Activated naive CD8-positive, alpha-beta T cell treated with anti-CD3 and anti-CD28 coated beads for 36 hours (primary cell): ENCODE measurements at places on chromosomes 6 and 20. TPM values are rescaled to one million over a fixed set of nuclear protein-coding genes. Genes with fewer than 3 reads are reported as not detected.

DNA sequence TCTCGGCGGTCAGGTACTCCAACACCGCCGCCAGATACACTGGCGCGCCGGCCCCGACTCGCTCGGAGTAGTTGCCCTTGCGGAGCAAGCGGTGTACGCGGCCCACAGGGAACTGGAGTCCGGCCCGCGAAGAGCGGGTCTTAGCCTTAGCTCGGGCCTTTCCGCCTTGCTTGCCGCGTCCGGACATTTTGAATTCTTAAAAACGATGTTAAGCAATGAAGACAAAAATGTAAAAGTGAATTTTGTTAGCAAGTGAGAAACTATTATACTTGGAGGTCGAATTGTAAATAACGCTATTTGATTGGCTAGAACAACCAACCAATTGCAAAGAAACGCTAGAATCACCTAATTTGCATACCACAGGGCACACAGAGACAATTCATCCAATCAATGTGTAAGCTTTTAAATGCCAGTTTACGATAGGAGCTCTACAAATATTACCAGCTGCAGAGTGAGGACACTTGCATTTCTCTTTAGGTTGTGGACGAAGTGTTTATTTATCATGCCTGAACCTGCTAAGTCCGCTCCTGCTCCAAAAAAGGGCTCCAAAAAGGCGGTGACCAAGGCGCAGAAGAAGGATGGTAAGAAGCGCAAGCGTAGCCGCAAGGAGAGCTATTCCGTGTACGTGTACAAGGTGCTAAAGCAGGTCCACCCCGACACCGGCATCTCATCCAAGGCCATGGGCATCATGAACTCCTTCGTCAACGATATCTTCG, 112.0 kb downstream of the HFE start:
- DNase-seq, result peak; percentile 79

- no peak for DNase-seq
Measured at GRCh38 chr6:158374020-158374419, 61.8 kb downstream of the TULP4 start.

- DNase-seq, result no peak
Measured at GRCh38 chr6:101322921-101323320, 70.6 kb upstream of the GRIK2 start.

DNA sequence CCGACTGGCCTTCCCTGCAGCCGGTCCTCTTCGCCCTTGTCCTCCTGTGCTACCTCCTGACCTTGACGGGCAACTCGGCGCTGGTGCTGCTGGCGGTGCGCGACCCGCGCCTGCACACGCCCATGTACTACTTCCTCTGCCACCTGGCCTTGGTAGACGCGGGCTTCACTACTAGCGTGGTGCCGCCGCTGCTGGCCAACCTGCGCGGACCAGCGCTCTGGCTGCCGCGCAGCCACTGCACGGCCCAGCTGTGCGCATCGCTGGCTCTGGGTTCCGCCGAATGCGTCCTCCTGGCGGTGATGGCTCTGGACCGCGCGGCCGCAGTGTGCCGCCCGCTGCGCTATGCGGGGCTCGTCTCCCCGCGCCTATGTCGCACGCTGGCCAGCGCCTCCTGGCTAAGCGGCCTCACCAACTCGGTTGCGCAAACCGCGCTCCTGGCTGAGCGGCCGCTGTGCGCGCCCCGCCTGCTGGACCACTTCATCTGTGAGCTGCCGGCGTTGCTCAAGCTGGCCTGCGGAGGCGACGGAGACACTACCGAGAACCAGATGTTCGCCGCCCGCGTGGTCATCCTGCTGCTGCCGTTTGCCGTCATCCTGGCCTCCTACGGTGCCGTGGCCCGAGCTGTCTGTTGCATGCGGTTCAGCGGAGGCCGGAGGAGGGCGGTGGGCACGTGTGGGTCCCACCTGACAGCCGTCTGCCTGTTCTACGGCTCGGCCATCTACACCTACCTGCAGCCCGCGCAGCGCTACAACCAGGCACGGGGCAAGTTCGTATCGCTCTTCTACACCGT, 6.1 kb downstream of the UBD start:
- DNase-seq, result peak; percentile 37

DNA sequence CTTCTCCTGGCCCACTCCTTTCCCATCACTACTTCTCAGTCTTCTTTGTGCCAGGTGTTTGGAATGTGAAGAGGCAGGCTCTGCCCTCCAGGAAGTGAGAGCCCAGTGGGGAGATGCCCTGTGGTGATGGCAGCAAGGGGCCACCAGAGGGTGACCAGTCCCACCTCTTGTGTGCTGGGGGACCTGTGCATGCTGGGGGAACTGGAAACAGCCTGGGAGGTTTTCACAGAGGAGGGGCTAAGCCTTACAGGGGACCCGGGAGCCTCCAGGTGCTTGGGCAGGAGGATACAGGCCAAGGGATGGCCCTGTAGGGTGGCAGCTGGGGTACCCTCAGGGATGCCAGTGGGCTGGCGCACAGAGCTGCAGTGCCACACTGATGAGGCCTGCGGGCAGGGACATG, 72.3 kb downstream of the RAMACL start:
- DNase-seq, result no peak

DNA sequence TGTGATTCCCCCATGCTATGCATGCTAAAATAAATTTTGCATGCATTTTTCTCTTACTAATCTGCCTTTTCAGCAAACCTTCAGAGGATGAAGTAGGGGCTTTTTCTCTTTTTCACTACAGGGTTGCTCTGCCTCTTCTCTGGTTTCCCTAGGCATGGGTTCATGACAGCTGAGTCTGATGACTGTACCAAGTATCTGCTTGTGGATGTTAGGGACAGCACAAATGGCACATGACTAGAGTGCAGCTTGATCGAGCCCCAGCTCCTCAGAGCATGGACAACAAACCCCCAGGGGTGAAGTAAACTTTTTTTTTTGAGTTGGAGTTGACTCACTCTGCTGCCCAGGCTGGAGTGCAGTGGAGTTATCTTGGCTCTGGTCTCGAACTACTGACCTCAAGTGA, 57.1 kb upstream of the GCM1 start:
- DNase-seq, result no peak

GRCh38 chr6:135072753-135073152, 18.1 kb upstream of the HBS1L start:
- DNase-seq, result no peak

GRCh38 chr20:37331060-37331857, 14.7 kb upstream of the SRC start:
- DNase-seq, result no peak

GRCh38 chr6:90997076-90997475, 410.2 kb upstream of the MAP3K7 start:
- DNase-seq, result no peak

DNA sequence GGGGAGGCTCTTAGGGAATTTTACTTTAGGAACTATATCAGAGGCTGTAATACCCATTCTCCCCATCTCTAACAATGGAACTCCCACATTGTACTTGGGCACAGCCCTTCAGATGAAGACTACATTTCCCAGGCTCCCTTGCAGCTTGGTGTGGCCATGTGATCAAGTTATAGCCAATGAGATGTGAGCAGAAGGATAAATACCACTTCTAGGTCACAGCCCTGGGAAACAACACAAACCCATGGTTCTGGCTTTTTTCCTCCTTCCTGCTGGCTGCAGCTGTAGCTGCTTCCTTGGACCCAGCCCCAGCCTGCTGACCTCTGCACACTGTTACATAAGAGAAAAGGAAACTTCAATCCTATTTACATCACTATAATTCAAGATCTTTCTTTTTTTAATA, 445.9 kb upstream of the JARID2 start:
- DNase-seq, result peak; percentile 13

DNA sequence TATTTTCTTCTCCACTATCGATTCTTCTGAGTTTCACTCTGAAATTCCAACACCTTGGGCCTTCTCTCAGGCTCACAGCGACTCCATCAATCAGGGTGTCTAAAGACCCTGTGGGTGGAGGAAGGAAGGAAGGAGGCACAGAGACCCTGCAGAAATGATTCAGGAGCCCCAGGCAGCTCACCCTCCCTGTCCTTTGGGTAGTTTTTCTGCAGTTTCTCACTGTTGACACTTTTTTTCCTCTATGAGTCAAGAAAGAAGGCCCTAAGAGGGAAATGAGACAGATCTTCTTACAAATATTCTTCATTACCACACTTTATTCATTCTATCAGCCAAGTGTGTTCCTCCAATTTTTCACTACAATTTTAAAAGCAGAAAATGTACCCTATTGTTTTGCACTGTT, 34.2 kb upstream of the TBXT start:
- no peak for DNase-seq

DNA sequence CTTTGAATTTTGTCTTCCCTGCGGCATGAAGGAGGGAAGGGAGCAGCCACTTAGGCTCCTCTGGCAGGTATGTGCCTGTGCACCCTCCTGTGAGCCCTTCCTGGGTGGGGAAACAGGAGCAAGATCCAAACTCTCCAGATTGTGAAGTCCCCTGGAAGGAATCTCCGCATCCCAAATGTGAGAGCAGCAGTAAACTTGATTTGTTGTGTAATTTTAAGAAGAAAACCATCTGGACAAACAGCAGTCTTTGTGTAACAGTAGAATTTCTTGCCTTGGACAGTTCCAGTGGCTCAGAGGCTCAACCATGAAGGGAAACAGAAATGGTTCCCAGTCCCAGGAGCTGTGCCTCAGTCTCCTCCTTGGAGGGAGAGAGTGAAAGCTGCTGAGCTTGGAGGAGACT, 39.7 kb downstream of the CDH26 start:
- no peak for DNase-seq

- DNase-seq, result no peak
Measured at GRCh38 chr20:46293084-46293483, 15.2 kb downstream of the CDH22 start.

GRCh38 chr6:38057994-38058393, 238.5 kb downstream of the ZFAND3 start:
- DNase-seq, result peak; percentile 68

GRCh38 chr6:124869416-124869815, 92.8 kb upstream of the RNF217 start:
- DNase-seq, result no peak

DNA sequence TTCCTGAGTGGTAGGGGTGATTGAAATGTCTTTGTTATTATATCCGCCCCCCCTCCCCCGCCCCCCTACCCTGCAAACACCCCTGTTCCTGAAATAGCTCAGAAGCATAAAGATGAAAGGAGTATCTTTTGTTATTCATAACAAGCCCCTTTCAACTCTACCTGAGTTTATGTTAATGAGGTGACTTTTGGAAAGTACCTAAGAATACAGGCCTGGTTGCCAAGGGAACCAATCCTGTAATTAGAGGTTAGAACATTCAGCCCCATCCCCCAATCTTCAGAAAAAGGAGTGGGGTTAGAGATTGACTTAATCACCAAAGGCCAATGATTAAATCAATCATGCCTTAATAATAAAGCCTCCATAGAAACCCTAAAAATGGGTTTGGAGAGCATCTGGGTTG, 979.2 kb upstream of the GJE1 start:
- peak; percentile 15 for DNase-seq

- no peak for DNase-seq
Measured at GRCh38 chr6:138882369-138883017, 86.6 kb downstream of the ECT2L start.

DNA sequence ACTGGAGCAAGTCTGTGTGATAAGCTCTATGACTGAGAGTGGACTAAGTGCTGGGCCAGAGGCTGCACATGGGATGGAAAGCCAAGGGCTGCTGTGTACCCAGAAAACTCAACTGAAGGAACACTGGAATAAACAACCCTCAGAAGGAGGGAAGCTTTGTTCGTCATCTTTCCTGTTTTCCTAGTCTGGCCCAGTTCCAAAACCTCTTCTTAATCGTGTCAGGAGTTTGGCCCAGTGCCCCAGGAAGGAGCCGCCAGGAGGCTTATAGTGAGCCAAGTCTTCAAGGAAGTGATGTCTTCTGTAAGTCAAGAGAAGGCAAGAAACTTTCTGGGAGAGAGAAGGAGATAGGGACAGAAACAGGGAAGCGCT, 23.3 kb upstream of the TOP1 start:
- no peak for DNase-seq

GRCh38 chr20:32517518-32517873, 67.6 kb downstream of the NOL4L start:
- no peak for DNase-seq

DNA sequence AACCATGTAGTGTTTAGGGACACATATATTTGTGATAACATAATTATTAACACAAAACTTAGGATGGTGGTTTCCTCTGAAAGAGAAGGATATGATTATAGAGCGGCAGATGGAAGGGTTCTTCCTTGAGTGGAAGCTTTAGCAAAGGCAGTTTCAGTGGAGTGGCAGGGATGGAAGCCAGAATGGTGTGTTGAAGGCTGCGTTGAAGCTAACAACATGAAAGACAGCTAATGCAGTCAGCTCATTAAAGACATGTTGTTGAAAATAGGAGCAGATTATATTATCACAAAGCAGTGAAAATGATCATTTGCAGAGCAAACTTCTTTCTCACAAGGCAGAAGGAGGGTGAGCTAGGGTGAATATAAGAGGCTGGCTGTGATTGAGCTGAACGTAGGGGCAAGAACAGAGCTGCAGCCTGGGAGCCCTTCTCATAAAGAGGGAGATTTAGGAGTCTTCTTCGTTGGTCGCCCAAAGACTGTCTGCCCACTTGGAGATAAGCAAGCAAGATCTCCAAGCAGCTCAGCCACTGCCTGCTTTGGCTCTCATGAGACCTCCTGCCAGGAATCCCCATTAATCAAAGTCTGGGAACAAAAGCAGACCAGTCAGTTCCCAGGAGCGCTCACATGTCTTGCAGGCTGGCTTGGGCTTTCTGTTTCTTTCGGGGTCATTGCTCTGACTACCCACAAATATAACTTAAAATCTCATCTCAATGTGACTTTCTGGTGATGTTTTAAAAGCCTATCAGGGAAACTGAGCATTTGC, 2.6 kb upstream of the ANKRD6 start:
- DNase-seq, result no peak

DNA sequence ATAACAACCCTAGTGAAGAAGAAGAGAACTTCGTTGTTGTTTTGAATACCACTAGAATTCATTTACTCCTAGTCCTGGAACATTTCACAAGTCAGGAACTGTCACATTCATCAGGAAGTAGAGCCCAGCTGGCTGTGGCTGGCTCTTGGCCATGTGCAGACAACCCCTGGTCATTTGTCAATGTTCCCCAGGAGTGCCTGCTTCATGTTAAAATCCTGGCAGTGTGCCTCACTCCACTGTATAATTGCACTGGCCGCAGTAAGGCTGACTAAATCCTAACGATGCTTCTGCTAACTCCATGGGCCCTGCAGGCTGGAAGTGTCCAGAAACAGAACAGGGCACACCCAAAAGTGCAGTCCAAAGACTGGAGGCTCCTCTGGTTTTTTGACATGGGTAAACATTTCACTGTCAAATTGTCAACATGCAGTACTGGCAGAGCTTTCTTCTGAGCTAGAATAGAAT, 41.5 kb upstream of the ADGRF1 start:
- no peak for DNase-seq

Gene FABP7
- total RNA-seq, result not detected

Gene BCL2L1
- total RNA-seq, result 196 TPM

Gene SYTL3
- total RNA-seq, result 97.8 TPM

Gene RGS17
- not detected for total RNA-seq

Gene ANGPT4
- total RNA-seq, result not detected

Gene RIPPLY2
- not detected for total RNA-seq

Gene MLN
- total RNA-seq, result not detected

Gene RNF144B
- 2.1 TPM for total RNA-seq

Gene RNF217
- 0.12 TPM for total RNA-seq
